ENCODE measurements at places on chromosomes 2 and 18.

DNA sequence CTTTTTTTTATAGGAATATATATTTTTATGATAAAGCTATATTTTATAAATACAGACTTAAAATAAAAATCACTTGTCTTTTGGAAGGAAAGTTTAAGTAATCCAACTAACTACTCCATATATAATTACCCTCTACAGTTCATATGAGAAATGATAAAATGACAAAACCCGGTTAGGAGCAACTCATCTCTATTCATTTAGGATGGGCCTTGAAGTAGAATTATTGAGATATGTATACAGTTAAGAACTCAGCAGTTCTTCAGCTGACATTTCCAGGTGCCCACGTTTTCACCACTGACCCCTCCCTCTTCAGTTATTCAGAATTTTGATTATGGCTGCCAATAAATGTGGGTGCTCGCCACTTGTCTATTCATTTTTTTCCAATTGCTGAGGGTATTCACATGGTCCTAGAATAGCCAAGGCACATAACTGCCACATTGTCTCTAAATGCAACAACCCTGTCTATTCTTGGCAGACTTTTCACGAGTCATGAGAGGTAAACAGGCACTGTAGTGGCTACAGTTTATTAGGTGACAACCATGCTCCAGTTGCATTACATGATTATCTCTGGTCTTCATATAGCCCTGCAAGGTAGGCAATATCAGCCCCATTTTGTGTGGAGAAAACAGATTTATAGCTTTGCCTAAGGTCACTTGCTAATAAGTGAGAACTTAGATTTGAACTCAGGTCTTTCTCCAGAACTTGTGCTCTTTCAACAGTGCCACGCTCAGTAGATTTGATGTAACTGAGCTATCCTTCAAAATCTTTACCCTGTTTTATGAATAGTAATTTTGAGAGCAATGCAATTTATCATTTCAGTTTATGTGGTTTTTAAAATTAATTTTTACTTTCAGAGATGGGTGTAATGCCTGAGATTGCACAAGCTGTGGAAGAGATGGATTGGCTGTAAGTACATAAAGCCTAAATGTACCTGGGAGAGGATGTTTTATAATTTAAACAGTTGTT, 2.9 kb downstream of the DDX1 start:
- no peak for DNase-seq

GRCh38 chr2:227536445-227536844, 62.2 kb upstream of the SCYGR2 start:
- no peak for DNase-seq

GRCh38 chr2:69902213-69902922, 8.6 kb downstream of the SNRNP27 start:
- DNase-seq, result no peak

- DNase-seq, result no peak
Observed at GRCh38 chr2:201151127-201151981, 31.6 kb upstream of the CASP10 start.

- DNase-seq, result no peak
Observed at GRCh38 chr18:47087676-47088075, 52.3 kb upstream of the ELOA2 start.

DNA sequence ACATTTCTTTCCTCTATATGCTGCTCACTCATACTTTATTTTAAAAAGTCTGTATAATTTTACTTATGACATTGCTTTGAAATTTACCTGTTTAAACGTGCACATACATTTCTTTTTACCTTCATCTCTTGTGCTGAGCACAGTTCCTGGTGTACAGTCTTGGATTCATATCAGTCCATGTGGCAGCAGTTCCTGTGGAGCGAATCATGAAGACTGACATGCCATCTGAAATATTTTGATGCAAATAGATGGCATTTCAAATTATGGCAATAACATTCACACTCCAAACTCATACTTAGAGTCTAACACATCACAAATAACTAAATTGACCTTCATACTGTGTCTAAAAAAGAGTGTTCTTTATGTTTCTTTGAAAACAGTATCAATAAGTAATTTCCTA, 90.3 kb upstream of the CDH2 start:
- no peak for DNase-seq

GRCh38 chr2:199144546-199144945, 313.2 kb downstream of the SATB2 start:
- no peak for DNase-seq

- DNase-seq, result no peak
Observed at GRCh38 chr2:187593697-187594096, 39.5 kb upstream of the TFPI start.

DNA sequence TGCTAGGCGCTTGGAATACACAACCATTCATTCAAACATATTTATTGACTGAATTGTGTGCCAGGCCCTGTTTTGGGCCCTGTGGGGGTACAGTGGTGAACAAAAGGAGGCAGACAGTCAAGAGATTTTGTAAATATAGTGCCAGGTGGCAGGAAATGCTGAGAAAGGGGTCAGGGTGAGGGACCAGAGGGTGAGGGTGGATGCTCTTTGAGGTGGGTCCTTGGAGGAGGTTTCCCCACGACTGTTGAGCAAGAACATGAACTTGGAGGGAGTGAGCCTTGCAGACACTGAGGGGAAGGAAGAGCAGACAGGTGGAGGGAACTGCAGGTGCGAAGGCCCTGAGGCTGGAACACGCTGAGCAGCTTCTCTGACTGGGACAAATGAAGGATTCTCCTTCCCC, 40.7 kb downstream of the ODC1 start:
- DNase-seq, result no peak

DNA sequence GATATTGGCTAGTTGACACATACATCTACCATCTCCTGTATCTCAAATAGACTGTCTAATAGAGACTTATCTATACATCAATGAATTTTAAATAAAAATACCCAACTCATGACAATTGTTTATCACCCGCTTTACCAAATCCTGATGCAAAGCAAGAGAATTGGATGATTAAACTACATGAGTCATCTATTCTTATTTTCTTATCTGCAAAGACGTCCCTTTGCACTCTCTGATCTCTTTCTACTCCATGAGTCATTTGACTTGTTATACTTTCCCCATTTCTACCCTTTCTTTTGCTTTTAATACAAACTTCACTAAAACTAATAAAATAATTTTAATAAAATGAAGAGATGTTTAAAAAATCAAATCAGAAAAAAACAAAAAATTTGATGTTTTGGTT, 261.7 kb upstream of the MAP2 start:
- no peak for DNase-seq

DNA sequence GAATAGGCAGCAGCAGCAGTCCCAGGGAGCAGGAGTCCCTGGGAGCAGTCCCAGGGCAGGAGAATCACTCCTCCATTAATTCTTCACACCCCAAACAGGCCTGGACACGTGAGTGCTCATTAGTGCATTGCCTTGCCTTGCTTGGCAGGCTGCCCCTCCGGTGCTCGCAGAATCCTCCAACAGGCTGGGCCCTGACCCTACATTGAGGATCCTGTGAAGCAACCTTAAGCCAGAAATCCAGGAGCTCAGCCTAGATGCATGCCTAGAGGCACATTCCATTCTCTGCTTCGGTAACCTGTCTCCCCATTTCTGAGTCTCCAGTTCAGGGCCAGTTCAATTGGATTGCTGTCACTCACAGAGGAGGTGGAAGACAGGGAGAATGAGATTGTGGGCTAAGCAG, 97.4 kb upstream of the LRATD1 start:
- DNase-seq, result no peak

DNA sequence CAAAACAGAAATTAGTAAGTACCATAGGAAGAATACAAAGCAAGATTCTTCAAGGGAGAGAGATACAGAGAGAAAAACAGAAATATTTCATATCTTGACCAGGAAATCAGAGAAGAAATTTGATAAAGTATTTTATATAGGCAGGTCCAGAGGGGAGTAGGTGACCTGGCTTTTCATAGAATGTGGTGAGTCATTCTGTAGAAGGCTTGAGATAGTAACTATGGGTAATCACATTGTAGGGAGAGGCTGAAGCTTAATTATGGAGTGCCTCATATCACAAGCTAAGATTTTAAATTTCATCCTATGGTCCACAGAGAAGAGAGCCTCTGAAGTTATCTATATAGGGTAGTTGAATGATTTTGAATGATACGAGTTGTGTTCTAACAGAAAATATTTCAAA, 195.0 kb upstream of the CYRIA start:
- DNase-seq, result no peak

DNA sequence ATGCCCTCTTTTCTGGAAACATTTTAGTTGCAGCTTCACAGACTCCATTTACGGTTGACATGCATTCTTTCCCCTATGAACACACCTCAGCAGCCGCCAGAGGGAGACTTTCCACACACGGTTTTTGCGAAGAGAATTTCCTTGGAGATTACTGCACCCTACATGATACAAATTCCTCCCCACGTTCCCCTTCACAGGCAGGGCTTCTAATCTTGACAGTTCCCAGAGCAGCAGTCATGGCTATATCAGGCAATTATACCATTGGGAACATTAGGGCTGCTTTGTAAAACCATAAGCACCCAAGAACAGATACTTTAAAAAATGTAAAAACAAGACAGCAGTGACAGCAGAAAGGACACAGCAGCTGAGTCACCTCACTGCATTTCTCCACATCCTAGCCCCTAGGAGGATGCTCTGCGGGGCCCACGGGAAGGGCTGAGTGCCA, 253.8 kb downstream of the TGIF1 start:
- DNase-seq, result no peak

GRCh38 chr2:7924023-7924762, 757.7 kb upstream of the ID2 start:
- DNase-seq, result no peak

DNA sequence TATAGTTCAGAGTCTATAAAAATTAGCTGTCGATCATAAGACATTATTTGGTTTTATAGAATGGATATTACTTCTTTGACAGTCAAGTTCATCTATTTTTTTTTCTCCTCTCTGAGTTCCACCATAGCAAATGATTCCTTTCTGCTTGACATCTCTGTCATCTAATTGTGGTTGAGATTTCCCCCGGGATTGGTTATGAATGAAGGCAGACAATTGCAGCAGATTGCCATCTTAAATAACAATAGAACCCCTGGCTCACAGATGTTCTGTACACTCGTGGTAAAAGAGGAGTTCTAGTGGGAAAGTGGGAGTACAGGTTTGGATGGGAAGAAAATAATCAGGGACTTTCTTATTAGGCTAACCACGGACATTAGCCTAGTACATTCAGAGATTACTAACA, 292.1 kb upstream of the NRXN1 start:
- DNase-seq, result no peak

DNA sequence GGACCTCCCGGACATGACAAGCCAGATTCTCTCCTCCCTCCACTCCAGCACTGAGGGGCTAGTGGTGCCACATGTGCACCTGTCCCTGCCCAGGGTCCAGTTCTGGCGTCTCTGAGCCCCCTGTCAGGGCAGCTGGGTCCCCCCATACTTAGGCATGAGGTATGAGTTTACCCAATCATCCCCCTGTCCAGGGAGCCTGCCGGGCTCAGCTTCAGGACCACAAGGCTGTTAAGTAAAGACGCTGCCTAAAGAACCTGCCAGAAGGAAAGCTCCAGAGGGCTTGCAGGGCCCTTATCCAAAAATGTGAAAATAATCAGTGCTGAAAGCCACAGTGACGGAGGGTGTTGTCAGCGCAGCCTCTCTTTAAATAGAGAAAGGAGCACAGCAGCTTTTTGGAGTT, 40.0 kb downstream of the SH3BP4 start:
- no peak for DNase-seq

GRCh38 chr2:178076130-178076529, 3.6 kb upstream of the PDE11A start:
- DNase-seq, result no peak

DNA sequence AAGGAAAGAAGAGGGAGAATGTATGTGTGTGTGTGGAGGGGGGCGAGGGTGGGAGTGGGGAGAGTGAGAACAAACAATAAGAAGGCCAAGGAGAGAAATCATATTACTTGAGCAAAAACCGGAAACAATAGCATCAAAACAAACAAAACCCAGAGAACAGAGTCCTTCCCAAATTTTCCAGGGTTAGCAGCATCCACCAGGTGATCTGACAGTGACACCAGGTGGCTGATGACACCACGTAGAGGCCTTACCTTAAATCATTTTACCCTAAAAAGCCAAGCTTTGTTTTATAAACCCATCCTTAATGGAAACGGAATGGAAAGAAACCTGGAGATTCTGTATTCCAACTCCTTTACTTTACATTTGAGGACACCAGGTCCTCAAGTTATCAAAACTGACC, 42.9 kb downstream of the CDCA7 start:
- DNase-seq, result no peak

DNA sequence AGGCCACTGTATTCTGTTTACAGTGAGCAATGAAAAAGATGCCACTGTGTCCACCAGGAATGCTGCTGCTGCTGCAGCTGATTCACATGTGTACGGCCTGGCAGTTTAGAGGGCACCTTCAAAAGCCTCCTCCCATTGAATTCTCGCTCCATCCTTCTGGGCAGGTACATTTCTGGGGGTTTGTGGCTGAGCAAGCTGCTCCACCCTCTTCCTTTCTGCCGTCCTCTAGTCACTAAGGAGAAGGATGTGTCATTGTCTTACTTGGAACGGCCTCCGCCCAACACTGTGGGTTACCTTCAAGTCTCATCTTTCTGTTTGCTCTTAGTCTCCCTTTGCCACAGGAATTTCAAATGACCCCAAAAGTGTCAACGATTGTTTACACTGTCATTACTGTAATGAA, 182.0 kb downstream of the ZBTB7C start:
- no peak for DNase-seq

DNA sequence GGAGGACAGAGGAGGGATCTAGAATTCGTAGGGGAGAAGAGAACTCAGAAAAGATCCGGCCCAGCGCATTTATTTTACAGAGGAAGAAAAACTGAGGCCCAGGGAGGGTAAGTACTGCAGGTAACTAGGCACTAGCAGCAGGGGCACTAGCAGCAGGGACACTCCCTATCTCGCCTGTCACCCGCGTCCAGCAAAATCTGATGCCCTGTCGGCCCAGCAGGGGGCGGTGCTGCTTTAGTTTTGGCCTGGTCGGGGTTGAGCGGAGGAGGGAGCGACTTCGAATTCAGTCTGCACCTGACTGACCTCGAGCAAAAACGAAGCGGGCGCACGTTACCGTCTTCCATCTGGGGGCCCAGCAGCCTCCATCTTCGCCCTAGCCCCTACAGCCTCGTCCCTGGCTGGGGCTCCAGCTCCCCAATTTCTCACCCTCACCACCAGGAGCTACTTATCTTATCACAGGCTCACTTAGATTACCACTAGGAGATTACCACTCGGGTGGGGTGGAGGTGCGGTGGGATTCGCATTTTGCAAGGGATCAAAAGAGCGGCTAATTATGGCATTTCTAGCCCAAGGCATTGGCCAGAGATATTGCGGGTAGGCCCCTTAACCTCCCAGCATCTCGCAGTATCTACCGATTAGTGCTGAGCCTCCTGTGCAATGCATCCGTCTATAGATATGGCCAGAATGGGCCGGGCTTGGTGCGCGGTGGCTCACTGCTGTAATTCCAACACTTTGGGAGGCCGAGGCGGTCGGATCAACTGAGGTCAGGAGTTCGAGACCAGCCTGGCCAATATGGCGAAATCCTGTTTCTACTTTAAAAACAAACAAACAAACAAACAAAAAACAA, 17.8 kb upstream of the CD8A start:
- DNase-seq, result peak; percentile 89

- no peak for DNase-seq
Observed at GRCh38 chr18:41693008-41693407, 262.0 kb upstream of the PIK3C3 start.
